ENCODE measurements at places on chromosomes 4 and X.

- no peak for DNase-seq
These were observed 48.7 kb upstream of the SLC7A11 start for GRCh38 chr4:138290805-138291204.

GRCh38 chr4:88745581-88746163 lies 48.0 kb upstream of the NAP1L5 start:
- no peak for DNase-seq

GRCh38 chr4:37719021-37719420 lies 32.8 kb upstream of the RELL1 start:
- DNase-seq = no peak

DNA sequence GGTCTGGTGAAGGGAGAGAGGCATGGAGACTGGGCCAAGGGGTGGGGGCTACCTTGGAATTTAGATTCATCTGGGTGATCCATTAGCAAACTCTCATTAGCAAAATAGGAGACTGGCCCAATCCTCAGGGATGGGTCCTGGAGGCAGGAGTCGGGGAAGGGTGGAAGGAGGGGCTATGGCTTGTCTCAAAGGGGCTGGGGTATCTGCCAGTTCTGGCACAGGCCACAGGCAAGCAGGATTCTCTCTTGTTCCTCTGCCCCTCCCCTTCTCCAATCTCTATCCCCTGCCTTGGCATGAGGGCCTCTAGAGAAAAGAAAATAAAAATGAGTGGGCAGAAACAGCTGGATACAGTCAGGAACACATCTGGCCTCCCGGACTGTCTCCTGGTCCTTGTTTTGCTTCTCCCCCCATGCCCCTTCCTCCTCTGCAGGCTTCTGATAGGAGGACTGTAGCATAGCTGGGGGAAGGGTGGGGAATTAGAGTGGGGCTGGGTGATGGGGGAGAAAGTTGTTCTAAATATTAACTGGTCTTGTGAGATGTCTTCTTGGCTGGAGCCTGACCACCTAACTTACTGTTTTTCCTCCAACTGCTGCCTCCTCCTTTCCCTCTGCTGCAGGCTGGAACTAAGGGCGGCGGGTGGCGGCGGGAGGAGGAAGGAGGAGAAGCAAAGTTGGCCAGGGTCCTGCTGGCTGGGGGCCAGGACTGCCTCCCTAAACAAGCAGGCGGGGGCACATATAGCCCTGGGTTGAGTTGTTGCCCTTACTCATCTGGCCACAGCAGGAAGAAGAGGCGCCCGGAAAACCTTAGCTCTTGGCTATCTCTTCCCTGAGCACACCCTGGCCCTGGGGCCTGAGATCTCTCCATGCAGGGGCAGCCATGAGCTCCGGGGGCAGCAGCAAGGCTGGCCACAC lies 53.3 kb upstream of the LAS1L start:
- DNase-seq = peak; percentile 89

DNA sequence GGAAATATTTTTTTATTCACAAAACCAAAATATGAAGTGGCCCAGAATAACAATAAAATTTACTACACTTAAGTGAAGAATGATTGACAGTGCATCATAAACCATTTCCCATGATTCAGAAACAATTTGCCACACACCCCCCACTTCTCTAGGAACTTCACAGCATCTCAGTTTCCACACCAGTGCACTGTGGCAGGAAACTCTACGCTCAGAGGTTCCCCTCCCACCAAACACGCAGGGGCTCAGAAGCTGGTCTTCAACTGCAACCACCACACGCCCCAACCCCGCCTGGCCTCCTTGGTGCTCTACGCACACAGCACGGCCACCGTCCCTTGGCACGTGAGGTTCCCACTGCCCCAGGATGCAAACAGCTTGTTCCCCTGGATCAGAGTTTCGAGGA lies 63.7 kb downstream of the ZFYVE28 start:
- no peak for DNase-seq

GRCh38 chr4:120084327-120084726 lies 17.7 kb upstream of the MAD2L1 start:
- DNase-seq = no peak

DNA sequence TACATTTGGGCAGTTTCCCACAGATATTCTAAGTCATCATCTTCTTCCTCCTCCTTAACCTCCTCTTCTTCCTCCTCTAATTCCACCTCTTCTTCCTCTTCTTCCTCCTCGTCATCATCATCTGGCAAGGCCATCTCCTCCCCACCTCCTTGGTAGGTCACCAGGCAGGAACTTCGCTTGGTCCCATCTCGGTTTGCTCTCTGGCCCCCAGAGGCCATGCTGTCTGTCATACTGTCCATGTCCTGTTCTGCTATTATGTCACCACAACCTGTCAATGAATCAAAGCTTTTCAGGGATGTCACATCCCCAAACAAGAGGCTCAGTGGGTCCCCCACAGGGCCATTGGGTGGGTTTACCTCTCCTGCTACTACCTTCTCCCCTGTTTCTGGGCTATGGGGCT lies 13.5 kb downstream of the AMER1 start:
- DNase-seq = no peak

- DNase-seq = peak; percentile 17
These were observed 137.8 kb upstream of the NUDT6 start for GRCh38 chr4:123060039-123060770.

- no peak for DNase-seq
These were observed 129.1 kb downstream of the SHROOM4 start for GRCh38 chrX:50684871-50685270.

- no peak for DNase-seq
These were observed 7.6 kb upstream of the CXCL5 start for GRCh38 chr4:74006009-74006476.

DNA sequence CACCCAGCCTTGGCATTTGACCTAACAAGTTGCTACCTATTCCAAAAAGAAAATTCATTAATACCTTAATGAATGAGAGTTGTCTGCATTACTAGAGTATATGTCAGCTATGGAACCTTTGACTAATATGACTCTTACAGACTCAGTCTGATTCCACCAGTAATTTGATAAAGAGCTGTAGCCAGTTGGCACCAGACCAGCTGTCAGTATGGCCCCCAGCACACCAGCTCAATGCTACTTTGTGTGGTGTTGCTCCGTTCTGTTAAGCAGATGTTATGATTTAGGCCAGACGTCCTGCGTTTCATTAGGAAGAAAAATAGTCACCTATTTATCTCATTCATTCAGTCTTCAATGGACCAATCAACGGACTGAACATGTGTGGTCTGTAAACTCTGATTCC lies 215.5 kb downstream of the TLL1 start:
- no peak for DNase-seq

GRCh38 chr4:4763822-4764557 lies 95.5 kb upstream of the MSX1 start:
- DNase-seq = no peak

GRCh38 chr4:162101337-162101736 lies 62.5 kb downstream of the FSTL5 start:
- no peak for DNase-seq

DNA sequence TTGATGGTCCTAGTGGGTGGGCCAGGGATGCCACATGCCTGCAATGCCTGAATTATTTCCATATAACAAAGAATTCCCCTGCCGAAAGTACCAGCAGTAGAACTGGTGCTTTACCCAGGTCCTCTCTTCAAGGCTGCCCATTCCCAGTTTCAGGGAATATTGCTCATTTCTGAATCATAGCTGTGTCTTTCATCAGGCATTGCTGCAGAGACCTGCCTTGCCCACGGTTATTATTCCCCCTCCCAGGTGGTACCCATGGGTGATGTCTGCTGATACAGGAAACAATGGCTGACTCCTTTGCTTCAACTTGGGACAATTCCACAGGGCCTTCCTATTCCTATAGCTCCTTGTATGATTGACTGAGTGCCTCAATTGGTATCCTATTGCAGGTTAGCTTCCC lies 9.7 kb upstream of the IQCM start:
- DNase-seq = no peak

- DNase-seq = no peak
These were observed 14.9 kb downstream of the PARM1 start for GRCh38 chr4:74947798-74948197.

DNA sequence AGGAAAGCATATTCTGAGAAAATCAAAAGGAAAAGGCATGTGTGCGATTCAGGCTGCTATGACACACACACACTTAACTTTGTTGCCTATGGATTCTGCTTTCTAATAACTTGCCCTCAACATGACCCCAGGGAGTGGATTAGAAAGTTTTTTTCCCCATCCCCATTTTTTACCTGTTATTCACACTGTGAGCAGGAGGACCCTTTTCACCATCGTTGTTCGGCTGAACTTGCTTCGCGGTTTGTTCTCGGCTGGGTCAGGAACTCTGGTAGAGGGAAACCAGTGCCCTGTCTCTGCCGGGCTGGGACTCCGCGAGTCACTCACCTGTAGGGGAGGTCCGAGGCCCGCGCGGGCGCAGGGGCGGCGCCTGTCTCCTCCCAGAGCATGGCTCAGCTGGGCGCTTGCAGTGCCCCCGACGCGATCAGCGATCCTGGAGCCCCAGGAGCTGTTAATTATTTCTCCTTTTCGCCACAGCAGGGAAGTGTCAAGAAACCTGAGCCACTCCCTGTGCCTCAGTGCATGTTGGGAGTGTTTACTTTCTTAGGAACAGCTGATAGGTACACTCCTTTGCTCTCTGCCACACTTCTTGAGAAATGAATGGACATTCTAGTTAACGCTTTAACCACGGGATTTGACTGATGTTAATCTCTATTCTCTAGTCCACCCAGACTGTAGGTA lies at the start of gene RASSF6:
Gene RASSF6, minus strand, starts transcription at position 322 of the 678 bp plus-strand sequence. CDS start 8,641 bp downstream, outside the sequence.
- DNase-seq = peak; percentile 2
